Left forelimb (tissue), 1 donor: ENCODE measurements at places on chromosomes 6 and 20.

- DNase-seq, result peak; percentile 1
These were observed 162.2 kb downstream of the SMOC2 start for GRCh38 chr6:168603234-168603633.

- DNase-seq, result no peak
These were observed 26.7 kb downstream of the IYD start for GRCh38 chr6:150395388-150396009.

- DNase-seq, result no peak
These were observed 1189.4 kb upstream of the EYS start for GRCh38 chr6:66896415-66896814.

DNA sequence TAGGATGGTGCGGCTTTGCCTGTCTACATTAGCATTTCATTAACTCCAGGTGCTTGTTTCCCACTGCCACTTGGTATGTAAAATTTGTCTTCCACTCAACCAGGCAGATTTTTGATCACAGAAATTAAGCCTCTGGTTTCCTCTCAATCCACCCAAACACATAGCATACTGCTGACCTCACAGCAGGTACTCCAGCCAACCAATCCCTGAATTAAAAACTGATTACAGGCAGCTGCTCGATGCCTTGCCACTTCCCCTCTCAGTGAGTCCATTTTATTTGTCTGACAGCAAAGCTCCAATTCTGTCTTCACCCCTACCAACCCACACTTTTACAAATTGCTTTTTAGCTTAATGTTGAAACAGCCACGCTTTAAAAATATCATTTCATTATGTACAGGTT, 95.2 kb downstream of the PLCB1 start:
- no peak for DNase-seq

DNA sequence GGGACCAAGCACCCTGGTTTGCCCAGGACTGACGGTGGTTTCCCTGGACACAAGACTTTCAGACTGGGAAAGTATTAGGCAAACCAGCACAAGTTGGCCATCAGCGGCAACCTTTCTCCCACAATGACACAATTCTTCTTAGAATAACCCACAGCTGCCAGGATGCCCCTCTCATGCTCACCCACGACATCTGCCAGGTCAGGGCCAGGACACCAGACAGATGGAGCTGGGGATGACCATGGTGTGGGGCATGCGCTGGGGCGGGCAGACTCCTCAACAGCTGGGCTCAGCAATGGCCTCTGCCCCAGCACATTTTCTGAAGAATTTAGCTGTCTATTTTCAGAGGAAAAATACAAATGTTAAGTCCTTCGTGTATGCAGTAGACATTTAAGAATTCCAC, 226.4 kb downstream of the FNDC1 start:
- no peak for DNase-seq

DNA sequence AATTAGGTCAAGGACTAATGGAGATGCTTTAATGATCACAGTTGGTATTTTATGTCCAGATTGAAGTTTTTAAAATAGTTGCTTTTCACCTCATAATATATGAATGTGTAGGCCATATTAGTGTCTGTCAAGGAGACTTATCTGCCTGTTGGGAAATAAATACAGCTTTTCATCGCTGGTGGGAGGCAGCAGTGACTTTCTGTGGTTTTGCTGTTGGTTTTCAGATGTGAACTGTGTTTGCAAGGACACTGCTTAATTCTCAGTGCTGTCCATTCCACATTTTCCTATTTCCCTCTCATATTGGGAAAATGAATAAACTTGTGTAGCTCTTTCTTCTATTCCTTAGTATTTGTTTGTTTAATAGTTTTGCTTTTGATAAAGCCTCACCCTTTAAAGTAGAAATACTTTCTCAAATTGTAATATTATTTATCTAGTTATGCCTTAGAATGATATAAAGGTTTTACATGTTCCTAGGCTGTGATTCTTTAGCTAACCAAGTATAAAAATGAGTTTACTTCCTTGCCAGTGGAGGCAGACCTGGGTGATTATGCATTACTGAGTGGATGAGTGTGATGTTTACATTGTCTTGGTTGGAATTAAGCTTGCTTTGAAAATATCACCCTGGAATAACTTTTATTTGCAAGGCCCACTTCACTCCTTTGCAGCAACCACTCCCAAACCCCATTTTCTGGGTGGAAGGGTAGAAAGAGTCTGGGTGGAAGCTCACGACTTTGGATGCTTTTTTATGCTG, 3.3 kb downstream of the PLCB4 start:
- DNase-seq, result no peak

DNA sequence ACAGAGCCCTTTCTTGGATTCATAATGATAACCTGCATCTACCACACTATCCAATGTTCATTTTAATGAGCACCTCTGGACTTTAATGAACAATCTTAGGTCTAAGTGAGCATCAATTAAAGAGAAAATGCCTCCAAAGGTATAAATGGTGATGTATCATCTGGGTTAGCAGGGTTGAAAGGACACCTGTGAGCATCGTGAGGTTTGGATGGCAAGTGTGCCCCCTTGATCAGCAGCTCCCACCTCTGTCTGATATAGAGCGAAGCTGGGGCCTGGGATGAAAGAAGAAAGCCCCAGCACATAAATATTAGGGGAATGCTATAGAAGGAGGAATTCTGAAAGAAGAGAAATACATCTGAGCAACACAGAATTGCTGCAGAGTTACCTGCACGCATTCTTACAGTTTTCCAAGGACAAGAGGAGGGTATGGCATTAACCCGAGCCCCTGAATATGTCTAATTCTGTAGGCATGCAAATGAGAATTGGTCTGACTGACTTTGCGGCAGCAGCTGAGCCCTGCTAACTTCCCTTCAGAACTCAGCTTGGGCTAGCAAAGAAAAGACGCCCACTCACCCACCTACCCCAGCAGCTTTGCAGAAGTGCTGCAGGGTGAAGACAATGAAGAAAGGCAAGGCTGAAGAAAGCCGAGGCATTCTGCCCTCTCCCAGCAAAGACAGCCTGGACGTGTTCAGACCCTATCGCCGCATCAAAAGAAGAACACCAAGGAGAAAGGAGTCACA, 136.2 kb downstream of the GMPR start:
- no peak for DNase-seq

- no peak for DNase-seq
These were observed 37.4 kb upstream of the SLC9A8 start for GRCh38 chr20:49775229-49775693.

GRCh38 chr6:158744986-158745430, 74.2 kb downstream of the EZR start:
- DNase-seq, result no peak

DNA sequence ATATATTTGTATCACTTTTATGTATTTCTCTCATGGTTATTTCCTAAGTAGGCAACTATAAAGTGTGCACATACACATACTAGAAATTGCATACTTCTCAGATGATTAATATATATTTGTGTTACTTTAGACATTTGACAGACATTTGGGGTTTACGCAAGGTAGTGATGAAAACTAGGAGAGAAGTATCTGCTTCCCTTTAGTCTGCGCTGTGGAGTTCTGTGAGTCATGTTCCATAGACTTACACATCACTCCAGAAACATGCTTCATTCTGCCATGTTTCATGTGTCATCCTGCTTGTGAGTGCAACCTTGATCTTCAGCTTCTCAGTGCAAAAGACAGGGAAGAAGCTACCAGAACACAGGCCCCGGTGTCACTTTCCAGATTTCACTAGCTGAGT, 200.7 kb upstream of the BMP2 start:
- no peak for DNase-seq

DNA sequence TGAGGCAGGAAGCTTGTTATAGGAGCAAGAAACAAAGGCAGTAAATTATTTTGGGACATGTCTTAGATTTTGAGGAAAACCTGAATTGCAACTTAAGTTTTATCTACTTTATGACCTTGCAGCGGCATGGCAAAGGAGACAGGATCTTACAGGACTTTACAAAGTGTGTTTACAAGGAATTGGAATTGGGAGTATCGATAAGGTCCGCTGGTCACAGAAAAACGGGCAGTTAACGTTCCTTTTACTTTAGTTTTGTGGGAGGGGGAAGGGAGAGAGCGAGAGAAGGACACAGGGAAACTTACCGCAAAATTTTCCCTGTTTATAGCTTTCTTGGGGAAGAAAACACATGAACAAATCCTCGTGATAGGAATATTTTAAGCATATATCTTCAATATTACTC, 1607.2 kb downstream of the GRIK2 start:
- no peak for DNase-seq

- DNase-seq, result no peak
These were observed 88.9 kb upstream of the ATXN1 start for GRCh38 chr6:16849988-16850680.

GRCh38 chr20:17648791-17649730, 33.0 kb downstream of the RRBP1 start:
- DNase-seq, result no peak

DNA sequence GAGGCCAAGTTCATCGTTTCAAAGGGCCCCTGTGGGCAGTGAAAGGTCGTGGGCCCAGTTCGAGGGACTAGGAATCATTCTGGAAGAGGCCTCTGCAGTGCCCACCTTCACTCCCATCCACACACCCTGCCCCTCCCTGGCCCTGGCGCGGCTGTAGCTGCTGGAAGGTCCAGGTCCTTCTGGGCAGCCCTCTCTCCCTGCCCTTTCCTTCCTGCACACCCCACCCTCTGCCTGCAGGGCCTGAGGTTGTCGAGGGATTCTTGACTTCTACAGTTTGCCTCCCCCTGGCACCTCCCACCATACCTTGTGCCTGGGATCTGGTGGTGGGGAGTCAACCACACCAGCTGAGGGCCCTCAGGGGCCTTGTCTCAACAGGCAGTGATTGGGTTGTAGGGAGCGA, 4.5 kb upstream of the MYT1 start:
- DNase-seq, result no peak

DNA sequence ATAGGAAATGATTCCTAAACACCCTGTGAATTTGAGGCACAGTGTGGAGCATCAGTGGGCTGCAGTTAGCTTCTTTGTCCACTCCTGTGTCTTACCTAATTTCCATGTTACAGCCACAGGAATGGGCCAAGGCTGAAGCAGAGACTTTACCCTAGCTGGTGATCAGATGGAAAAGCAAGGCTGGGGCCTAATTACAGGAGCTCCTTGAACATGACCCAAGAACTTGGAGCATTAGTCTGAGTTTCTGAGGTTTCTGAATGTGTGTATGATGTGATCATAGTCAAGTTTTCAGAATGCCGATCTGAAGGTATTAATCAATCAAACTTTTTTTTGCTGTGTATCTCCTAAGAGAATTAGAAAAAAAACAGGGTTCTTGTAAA, 18.0 kb downstream of the HECA start:
- DNase-seq, result no peak

DNA sequence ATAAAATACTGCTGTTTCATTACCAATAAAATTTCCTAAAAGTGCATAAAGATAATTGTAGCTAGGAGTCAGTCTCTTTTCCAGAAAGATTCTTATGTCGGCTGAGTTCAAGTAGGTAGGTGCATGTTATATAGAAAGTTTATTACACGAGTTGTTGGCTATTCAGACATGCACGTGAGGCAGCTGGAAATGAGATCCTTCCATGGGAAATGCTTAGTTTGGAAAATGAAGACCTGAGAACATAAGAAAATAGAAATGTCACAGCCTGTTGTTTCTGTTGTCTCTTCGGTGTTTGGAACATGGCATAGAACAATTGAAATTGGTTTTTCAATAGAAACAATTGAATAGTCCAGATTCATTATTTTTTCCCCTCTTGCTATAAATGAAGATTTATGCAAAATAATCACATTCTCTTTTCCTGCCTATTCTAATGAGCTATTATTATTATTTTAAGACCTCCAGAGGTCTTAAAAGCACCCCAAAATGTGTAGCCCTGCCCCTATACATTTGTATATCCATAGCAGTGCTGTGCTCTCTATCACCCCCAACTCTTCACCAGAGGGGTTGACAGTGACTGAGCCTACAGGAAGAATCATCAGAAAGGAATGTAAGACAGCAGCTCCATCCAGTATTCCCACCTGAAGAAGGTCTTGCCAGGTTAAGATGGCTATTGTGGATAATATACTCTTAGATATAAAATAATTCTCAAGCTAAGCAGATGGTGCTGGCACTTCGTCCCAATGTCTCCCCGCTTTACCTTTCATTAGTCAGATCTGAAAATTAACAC, 82.2 kb downstream of the ZDHHC14 start:
- no peak for DNase-seq

GRCh38 chr6:101689156-101689555, 295.6 kb downstream of the GRIK2 start:
- no peak for DNase-seq

- DNase-seq, result no peak
These were observed 20.2 kb upstream of the TTK start for GRCh38 chr6:79984261-79984660.

GRCh38 chr6:107815846-107816245, 8.3 kb downstream of the SCML4 start:
- DNase-seq, result no peak

DNA sequence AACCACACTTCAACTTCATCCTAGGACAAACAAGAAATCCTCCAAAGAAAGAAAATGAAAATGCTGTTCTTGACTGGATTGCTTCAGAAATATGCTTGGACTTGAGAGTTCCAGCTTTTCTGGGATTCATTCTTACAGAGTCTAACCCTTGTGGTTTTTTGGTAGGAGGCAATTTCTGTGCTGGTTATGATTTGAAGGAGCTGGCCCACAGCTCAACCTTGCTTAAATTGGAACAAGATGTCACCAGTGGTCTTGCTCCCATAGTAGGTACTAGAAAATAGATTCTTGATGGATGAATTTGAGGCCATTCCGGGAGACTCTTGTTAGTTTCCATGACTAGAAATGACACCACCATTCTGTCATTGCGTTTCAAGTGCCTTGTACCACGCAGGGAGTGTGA, 54.3 kb upstream of the BMP6 start:
- no peak for DNase-seq

- DNase-seq, result no peak
These were observed 1.2 kb downstream of the LMBRD1 start for GRCh38 chr6:69795469-69796072.

- no peak for DNase-seq
These were observed 10.2 kb upstream of the PEDS1 start for GRCh38 chr20:50163570-50164317.

DNA sequence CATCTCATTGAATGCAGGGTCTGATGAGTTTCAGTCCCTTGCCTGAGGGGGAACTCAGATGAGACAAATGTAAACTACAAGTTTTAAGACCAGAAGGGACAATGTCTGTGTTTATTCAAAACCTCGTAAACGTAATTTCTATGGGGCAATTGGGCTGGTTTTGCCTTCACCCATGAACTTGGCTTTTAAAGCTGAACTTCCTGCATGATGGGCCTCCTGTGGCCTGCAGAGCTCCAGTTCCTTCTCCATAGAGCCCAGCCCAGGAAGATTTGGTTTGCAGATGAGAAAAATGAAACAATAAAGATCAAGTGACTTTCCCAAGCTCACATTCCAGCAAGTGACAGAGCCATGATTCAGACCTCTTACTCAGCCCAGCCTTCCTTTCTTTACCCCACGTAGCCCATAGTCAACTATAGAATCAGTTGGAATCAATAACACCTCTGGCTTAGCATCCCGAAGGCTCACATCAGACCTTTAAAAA, 612.3 kb downstream of the UTRN start:
- no peak for DNase-seq
